ENCODE measurements at places on chromosomes 7 and 10.
A peak's percentile ranks its signal among the peaks of the same experiment; 100 is the strongest.

DNA sequence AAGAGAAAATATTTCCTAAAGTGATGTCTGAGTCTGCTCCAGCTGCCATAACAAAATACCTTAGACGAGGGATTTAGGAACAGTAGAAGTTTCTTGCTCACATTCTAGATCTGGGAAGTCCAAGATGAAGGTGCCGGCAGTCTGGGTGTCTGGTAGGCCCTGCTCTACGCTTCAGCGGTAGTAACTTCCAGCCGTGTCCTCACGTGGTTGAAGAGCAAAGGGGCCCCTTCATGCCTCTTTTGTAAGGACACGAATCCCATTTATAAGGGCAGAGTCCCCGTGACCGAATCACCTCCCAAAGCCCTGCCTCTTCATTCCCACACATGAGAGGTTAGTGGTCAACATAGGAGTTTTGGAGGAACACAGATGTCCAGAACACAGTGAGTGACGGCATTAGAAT lies 52.2 kb upstream of the INPP5A start:
- no peak for DNase-seq

GRCh38 chr7:137834552-137834951 lies 12.2 kb downstream of the DGKI start:
- peak; percentile 70 for DNase-seq

GRCh38 chr7:22326181-22326580 lies 30.8 kb downstream of the RAPGEF5 start:
- DNase-seq, result no peak

DNA sequence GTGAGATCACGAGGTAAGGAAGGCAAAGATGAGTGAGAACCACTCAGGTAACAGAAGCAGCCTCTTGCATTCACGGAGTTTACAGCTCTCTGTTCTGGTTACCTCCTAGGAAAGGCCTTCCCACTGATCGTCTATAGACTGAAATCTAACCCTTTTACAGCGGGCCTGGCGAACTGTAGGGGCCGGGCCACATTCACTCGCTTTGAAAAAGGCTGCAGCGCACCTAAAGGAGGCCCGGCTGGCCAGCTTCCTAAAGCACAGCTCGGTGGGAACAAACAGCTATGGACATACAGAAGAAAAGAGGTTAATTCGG lies 565 bp downstream of the ATP5MK start:
- DNase-seq, result peak; percentile 63

- no peak for DNase-seq
Observed at GRCh38 chr10:108034829-108035228, 870.3 kb upstream of the SORCS1 start.

GRCh38 chr7:126840869-126841268 lies 411.9 kb downstream of the GRM8 start:
- no peak for DNase-seq

DNA sequence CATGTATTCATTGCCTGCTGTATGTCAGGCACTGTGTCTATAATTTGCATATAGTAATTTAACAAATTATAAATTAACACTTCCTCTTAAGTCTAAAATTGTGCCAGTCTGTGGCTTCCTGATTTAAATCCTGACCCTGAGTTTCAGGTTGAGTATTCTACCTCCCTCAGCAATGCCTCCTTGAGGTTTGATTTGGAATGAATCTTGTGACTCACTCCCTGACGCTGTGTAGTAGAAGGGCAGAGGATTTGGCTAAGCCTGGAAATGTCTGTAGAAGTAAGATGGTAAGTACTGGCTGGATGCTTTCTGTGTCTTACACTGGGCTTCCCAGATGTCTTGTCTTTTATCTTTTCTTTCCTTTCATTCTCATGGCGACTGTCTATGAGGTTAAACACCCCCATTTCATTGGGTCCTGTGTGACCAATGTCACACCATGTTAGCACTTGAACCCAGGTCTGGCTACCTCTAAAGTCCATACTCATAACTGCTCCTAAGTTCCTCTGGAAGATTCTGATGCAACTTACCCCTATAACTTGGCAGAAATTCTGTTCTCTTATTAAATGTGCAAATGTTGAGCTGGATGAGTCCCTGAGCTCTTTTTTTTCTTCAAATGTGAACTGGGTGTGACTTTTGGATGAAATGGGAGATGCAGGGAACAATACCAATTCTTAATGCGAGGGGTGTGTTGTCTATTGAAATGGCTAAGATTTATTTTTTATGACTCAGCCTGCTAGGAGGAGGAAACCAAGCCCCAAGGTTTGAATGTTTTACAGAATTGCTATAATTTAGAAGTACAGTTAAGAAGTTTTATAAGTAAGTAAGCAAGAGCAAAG lies 48.5 kb downstream of the PLCE1 start:
- DNase-seq, result peak; percentile 86

GRCh38 chr7:30464231-30464671 lies 14.3 kb downstream of the NOD1 start:
- DNase-seq, result no peak

GRCh38 chr10:80598084-80598798 lies 60.5 kb downstream of the SH2D4B start:
- no peak for DNase-seq

DNA sequence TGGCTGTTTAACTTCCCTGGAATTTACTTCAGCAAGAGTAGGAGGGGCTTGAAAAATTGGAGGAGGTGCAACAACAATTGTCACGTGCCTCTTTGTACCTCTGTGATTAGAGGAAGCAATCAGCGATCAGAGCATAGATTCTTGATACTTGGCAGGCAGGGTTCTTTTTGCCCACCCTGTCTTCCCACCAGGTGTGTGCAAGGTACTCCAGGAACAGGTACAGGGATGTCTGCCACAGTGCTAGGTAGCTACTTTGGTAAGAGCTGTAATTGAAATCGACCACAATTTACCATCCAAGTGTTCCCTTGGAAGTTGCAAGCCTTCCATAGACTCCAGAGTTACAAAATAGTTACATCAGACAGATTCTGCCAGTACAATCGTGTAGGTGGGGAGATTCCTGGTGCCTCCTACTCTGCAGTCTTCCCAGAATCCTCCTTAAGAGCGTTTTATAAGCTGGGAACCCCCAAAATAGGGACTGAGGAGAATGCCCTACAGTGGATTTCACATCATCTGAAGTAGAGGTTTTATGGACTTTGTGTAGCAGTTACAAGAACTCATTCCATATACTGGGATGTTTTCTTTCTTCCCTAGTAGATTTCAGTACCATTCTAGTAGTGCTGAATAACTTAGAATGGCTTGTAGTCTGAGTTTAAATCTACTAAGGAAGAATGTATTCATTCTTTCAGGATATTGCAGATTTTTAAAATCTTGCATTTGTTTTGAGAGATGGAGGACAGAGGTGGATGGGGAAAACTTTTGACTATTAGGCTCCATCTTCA lies 101.9 kb downstream of the EXOC4 start:
- peak; percentile 16 for DNase-seq

DNA sequence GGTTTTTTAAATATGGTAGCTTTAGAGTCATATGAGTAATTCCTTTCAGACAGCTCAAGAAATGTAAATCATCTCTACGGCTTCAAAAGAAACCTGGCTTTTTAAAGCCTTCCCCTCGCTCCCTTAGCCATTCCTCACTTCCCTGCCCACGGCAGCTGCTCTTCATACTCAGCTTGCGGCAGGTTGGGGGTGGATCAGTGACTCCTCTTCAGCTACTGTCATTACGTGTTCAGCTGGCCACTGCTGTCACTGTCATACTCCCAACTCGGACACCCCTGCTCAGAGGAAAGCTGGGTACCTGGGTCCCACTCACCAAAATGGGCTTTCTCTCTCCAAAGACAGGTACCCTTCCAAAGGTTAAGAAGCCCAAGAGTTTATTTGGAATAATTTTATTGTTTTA lies 6.6 kb downstream of the YWHAG start:
- DNase-seq, result no peak

- no peak for DNase-seq
Observed at GRCh38 chr10:6513476-6513875, 66.6 kb downstream of the PRKCQ start.

- no peak for DNase-seq
Observed at GRCh38 chr7:44046321-44047061, 2.0 kb downstream of the DBNL start.

GRCh38 chr10:113631684-113632367 lies 32.0 kb downstream of the NRAP start:
- no peak for DNase-seq

GRCh38 chr7:51317582-51317910 lies 937 bp upstream of the COBL start:
- DNase-seq, result no peak

DNA sequence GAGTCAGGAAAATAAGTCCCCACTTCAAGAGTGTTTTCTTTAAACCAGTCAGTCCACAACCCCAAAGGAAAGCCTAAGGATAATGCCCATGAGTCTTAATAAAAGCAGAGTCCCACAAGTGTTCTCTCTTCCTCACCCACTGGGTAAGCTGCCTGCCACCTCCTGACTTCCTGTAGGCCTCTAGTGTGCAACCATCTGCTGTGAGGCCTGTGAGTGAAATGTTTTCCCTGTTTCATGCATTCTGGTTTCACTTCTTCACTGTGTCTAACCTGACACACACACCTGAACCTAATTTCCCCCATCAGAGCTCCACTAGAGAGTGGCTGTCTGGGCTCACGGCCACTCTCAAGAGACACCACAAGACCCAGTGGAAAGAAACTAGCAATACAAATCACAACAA lies 38.9 kb upstream of the GDF10 start:
- DNase-seq, result no peak

GRCh38 chr7:119688831-119689230 lies 584.1 kb upstream of the KCND2 start:
- DNase-seq, result no peak

DNA sequence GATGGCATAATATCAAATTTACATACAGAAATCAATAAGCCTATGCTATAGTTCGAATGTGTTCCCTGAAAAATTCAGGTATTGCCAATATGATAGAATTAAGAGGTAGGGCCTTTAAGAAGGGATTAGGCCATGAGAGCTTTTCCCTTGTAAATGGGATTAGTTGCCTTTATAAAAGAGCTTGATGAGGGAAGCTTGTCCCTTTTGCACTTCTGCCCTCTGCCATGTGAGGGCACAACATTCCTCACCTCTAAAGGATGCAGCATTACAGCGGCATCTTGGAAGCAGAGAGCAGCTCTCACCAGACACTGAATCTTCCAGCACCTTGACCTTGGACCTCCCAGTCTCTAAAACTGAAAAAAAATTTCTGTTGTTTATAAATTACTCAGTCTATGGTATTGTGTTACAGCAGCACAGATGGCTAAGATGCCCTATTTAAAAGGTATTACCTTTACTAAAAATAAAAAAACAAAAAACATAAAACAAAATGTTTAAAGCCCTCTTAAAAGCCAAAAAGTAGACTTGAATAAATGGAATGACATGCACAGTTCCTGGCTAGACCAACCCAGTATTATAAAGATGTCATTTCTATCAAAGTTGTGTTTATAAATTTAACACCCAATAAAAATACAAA lies 909.6 kb downstream of the REEP3 start:
- no peak for DNase-seq

DNA sequence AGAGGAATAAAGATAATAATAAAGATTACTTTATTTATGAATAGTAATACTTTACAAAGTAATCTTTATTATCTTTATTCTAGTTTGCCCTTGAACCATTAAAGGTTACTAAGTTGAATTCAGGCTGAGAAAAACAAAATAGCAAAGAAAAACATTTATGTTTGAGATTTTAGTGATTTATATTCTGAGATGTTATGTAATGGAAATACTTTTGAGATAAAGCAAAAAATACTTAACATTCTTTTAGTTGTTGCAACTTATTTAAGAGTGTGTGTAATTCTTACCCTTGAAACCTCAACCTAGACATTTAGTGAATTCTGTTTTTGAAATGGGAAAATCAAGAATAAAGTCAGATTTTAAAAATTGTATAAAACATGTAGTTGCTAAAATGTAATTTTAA lies 40.0 kb downstream of the MINPP1 start:
- DNase-seq, result peak; percentile 39

DNA sequence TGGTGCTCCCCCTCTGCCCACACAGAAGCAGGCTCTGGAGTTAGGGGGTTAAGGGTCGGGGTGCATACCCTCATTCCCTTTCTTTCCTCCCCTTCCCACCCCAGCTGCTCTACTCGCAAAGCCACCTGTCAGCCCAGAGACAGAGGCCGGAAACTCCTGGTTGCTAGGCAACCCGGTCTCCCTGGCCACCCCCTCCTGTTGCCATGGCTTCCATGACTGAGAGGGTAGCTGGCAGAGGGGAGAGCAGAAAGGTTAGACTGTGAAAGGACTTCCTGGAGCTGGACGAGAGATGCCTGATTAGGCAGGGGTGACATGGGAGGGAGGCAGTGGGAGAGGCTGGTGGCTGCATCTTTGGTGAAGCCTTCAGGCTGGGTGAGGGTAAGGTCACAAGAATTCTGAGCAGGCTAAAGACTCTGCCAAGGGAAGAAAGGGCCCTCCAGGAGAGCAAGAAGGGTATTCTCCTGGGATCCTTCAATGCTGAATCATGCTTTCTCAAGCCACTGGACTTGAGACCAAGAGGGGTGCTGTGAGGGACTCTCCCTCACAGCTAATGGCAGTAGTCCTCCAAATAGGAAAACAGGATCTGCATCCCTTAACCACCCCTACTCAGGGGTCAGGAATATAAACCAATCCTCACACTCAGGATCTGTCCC lies 5.4 kb downstream of the PSD start:
- DNase-seq, result peak; percentile 42

- DNase-seq, result no peak
Observed at GRCh38 chr10:98920807-98921206, 314.8 kb downstream of the HPSE2 start.

- DNase-seq, result no peak
Observed at GRCh38 chr7:130181263-130181605, 24.0 kb downstream of the TMEM209 start.

- no peak for DNase-seq
Observed at GRCh38 chr10:131477457-131478121, 166.1 kb upstream of the TCERG1L start.

DNA sequence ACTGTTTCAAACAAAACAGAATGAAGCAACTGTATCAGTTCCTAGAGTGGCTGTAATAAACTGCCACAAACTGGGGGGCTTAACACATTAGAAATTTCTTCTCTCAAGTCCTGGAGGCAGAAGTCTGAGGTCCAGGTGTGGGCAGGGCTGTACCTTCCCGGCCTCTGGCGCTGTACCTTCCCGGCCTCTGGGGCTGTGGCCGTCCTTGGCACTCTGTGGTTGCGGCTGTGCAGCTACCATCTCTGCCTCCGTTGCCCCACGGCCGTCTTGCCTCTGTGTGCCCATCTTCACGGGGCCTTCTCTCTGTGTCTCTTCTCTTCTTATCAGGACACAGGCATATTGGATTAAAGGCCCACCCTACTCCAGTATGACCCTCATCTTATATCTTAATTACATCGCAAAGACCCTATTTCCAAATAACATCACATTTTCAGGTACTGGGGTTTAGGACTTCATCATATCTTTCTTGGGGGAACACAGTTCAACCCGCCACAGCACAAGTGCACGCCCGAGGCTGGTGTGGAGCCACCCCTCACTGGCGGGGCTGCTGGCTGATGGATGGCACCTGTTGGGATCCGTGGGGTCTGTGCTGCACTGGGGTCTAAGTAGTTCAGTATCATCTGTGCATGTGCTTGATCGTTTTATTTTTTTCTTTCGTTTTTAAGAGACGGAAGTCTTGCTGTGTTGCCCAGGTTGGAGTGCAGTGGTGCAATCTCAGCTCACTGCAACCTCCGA lies 123.2 kb downstream of the ACTR3B start:
- no peak for DNase-seq

GRCh38 chr10:80485076-80485945 lies 31.2 kb downstream of the TSPAN14 start:
- DNase-seq, result no peak

GRCh38 chr7:102393467-102393866 lies 2.7 kb upstream of the PRKRIP1 start:
- DNase-seq, result no peak
